ENCODE measurements at places on chromosomes 12 and 14.

GRCh38 chr14:88798156-88798555, 5.4 kb upstream of the EML5 start:
- DNase-seq = no peak

DNA sequence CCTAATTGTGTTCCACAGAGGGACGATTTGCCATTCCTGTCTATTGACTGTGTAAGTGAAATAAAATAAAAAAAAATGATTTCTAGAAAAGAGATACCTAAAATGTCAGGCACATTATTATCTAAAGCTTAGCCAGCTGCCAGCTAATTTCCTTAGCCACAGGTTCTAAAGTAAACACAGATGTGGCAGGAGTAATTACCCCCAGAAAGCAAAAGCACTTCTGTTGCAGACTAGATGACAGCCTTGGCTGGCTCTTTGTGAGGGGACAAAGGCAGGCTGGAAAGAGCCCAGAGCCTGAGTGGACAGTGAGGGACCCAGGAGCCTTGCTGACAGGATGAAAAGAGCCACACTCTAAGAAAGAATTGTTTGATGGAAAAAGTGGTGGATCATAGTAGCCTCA, 418.1 kb downstream of the LRIG3 start:
- no peak for DNase-seq

- peak; percentile 84 for DNase-seq
These were observed 1.8 kb downstream of the COX6A1 start for GRCh38 chr12:120439646-120440247.

- no peak for DNase-seq
These were observed 528.2 kb downstream of the MED13L start for GRCh38 chr12:115749071-115749841.

- no peak for DNase-seq
These were observed 54.2 kb upstream of the PTHLH start for GRCh38 chr12:28026701-28027100.

- no peak for DNase-seq
These were observed 180.9 kb downstream of the AEBP2 start for GRCh38 chr12:19620222-19620621.

DNA sequence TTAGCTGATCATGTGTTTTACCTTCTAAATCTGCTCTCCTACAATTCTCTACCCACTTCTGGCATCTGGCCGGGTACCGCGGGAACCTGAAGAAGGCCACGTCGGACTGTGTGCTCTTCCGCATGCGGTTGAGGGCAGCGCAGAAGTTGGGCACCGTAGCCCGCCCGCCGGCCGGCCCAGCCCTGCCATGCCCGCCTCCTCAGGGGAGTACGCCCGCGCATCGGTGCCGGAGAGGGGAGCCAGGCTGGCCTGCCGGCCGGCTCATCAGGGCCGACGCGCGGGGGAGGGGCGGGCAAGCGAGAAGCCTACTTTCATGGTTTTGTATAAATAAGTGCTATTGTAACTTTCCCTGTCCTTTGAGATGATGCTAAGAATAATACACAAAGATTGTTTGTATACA, 19.9 kb upstream of the ADAMTS20 start:
- DNase-seq = no peak

GRCh38 chr12:129681151-129681550, 222.7 kb downstream of the TMEM132D start:
- DNase-seq = no peak

DNA sequence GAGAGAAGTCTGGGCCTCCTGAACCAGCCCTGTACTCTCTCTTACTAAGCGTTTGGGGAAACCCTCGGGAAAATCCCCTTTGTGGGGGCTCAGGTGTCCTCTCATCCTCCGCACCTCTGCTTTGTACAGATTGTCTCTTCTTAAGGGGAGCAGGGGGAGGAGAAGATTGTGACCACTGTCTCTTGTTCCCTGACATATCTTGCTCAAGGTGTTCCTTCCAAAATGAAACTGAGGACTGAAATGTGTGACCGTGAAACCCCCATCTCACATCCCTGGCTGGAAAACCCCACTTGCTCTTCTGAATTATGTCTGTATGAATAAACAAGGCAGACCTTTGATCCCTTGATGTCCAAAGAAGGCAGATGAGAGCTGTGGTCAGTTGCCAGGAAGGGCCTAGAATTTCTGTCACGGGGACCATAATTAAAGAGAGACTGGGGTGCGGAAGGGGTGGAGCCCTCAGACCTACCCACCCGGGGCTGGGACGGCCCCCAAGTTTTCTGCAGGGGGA, 369.8 kb downstream of the AACS start:
- DNase-seq = no peak

DNA sequence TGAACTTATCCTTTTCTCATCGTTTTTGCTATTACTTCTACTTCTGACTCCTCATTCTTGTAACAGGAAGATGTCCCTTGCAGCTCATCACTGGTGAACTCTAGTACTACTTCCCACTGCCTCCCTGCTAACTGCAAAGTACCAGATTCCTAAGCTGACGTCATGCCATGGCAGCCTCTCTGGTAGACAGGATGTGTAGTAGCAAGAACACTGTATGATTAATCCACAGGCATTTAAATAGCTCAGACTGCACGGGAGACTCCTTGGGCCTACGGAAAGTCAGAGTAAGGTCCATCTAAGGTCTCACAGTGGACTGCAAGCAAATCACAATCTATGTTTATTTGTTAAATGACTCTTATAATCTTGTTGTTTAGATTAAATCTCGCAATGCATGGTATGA, 43.5 kb downstream of the DNAI7 start:
- no peak for DNase-seq

Measured in CD4-positive, alpha-beta T cell treated with Interleukin-6 for 4 hours (primary cell).